ENCODE measurements at places on chromosomes 13 and 19. TPM values are rescaled to one million over a fixed set of nuclear protein-coding genes. Genes with fewer than 3 reads are reported as not detected.
A peak's percentile ranks its signal among the peaks of the same experiment; 100 is the strongest.

Gene PRODH2
- not detected for total RNA-seq

Gene SLC25A41
- 0.22 TPM for total RNA-seq

GRCh38 chr19:57815247-57816075 is 748 bp upstream of the ZNF552 start:
- no peak for DNase-seq

GRCh38 chr19:33499671-33500506 is 21.7 kb downstream of the PEPD start:
- no peak for DNase-seq

GRCh38 chr13:71871844-71872243 is 4.8 kb upstream of the DACH1 start:
- no peak for DNase-seq

DNA sequence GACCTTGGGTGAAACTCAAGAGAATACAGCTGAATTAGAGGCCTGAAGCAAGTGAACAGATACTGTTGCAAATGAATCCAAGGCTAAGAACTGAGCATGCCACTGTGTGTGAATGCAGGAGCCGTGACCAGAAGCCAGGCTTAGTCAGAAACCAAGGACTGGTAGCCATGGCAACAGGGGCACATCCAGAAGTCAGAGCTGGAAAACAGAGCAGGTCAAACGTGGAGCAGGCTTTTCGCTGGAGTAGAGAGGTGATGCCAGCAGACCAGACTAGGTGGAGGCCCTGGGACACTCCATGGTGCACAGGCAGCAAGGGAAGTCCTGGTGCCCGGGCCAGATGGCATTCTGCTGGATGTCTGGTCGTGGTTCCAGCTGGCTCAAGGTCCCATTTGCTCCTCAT is 564.1 kb downstream of the PCDH9 start:
- peak; percentile 59 for DNase-seq

Data from muscle of leg (tissue), 16 donors.